ENCODE measurements at places on chromosomes 3 and 15. TPM values are rescaled to one million over a fixed set of nuclear protein-coding genes. Genes with fewer than 3 reads are reported as not detected.

- DNase-seq: no peak
These were observed 779.1 kb upstream of the SEMA6D start for GRCh38 chr15:46938169-46938568.

DNA sequence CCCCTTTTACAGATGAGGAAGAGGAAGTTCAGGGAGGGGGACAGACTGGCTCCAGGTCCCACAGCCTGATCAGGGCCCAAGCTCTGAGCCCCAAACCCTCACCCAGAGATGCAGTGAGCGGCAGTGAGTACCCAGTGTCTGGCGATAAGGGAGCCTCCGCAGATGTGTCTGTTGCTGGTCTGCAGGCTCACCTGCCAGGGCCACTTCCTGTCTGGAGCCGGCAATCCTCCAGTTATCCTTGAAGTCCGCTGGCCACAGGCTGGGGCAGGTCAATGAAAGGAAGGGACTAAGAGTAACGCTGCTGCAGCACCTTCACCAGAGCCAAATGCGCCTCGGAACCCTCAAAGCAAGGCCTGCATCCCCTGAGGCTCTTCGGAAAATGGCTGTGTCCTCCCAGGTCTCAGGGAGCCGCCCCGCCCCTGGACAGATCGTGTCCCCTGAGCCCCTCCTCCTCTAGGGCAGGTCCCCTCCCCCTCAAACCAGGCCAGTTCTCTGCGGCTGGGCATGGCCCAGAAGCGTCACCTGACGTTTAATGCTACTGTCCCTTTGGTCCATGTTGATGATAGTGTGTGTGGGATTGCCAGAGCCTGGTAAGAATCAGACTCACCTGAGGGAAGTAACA lies 51.5 kb downstream of the MYL3 start:
- peak; percentile 48 for DNase-seq

DNA sequence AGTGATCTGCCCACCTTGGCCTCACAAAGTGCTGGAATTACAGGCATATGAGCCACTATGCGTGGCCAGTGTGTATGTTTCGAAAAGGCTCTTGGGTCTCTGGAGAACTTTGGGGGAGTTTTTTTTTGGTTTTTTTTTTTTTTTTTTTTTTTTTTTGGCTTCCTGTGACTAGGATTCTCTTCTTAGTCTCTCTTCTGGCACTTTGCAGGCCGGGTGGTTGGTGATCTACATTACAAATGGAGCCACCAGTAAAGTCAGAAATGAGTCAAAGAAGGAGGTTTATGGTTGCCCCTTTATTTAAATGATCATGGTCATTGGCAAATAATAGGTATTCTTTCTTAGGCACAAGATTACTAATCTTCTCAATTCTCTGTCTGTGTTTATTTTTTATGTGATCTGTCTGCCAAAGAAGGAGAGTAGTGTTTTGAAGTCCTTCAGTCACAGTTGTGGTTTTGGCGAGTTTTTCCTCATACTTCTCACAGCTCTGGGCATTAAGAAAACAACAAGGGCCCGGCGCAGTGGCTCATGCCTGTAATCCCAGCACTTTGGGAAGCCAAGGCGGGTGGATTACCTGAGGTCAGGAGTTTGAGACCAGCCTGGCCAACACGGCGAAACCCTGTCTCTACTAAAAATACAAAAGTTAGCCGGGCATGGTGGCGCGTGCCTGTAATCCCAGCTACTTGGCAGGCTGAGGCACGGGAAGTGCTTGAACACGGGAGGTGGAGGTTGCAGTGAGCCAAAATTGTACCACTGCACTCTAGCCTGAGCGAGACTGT lies 38.3 kb downstream of the PDE8A start:
- no peak for DNase-seq

DNA sequence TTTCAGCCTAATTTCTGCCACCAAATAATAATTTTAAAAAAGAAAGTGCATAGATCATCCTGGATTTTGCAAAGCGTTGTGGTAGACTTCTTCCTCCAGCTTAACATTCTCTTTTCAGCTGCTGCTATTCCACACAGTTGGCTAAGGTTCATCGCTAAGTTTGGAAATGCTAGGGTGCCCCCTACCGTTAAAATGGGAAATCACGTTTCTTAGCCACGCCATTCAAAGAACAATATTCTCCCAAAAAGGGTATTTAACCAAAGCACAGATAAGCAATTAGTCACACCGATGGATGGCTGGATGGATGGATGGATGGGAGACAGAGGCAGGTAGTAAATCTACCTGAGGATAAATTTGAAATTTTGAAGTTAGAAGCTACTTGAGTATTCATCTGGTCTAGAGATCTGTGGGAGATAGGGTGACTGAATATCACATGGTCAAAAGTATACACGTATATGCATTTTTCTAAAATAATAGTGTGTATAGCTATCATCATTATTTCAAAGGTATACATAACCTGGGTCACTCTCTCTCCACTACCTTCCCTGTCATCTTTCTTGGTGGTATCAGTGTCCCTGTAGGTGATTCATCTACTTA lies 67.2 kb downstream of the EFHB start:
- DNase-seq: no peak

- no peak for DNase-seq
These were observed 235.7 kb downstream of the SATB1 start for GRCh38 chr3:18189282-18190050.

- DNase-seq: no peak
These were observed 27.7 kb downstream of the CRTC3 start for GRCh38 chr15:90557186-90558084.

DNA sequence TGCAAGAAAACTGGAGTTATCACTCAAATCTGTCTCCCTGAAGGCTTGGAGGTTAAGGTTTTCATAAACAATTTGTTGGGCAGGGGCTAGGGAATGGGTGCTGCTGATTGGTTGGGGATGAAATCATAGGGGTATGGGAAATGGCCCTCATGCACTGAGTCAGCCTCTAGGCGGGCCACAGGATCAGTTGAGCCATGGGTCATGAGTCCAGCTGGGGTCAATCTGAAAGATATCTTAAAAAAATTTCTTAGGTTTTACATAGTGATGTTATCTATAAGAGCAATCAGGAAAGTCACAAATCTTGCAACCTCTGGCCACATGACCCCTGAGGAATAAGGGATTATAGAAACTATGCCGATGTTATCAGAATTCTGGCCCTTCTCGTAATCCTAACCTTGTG lies 491.7 kb downstream of the ZIC1 start:
- no peak for DNase-seq

DNA sequence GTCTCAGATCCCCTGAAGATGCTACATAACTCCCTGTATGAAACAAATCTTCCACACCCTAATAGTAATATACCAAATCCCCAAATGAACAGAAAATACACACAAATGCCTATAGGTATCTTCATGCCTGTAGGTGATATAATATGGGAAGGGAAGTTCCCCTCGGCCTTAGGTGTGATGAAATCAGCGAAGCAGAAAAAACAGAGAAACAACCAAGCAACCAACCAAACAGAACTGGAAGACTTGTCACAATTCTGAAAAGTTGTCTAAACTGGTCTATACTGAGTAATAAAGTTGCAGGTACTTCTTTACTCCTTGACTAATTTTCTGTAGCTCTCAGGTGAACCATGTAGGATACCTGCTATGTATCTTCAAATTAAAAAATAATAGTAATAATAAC lies 82.2 kb upstream of the SATB1 start:
- no peak for DNase-seq

The GPR15 gene
- not detected for total RNA-seq

Data from PC-9 (cell line).